ENCODE measurements at places on chromosomes 3 and 15.

- no peak for DNase-seq
These were observed 46.8 kb upstream of the TBC1D23 start for GRCh38 chr3:100213891-100214573.

DNA sequence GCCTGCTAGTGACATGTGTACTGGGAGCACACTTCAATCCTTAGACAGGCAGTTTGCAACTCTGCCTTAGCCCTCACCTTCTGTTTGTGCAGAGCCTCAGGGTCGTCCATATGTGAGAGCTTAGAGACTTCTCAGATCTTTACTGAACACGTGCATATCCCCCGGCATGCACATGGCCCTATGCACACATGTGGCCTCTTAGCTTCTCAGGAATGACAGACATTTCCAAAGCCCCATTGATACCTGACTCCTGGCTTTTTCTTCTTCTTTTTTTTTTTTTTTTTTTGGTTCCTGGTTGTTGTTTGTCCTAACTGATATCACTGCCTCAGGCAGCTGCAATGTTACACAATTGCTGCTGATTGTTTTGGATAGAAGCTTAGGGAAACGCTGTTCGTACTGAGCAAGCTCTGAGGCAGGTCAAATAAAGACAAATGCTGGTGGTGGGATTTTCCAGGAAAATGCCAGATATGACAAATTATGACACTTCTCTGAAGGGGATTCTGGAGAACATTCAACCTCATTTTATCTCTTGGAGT is 107.2 kb upstream of the RGMA start:
- DNase-seq, result no peak

GRCh38 chr3:106126067-106126845 is 257.4 kb upstream of the CBLB start:
- no peak for DNase-seq

GRCh38 chr3:123373474-123373987 is 75.4 kb downstream of the ADCY5 start:
- DNase-seq, result no peak

DNA sequence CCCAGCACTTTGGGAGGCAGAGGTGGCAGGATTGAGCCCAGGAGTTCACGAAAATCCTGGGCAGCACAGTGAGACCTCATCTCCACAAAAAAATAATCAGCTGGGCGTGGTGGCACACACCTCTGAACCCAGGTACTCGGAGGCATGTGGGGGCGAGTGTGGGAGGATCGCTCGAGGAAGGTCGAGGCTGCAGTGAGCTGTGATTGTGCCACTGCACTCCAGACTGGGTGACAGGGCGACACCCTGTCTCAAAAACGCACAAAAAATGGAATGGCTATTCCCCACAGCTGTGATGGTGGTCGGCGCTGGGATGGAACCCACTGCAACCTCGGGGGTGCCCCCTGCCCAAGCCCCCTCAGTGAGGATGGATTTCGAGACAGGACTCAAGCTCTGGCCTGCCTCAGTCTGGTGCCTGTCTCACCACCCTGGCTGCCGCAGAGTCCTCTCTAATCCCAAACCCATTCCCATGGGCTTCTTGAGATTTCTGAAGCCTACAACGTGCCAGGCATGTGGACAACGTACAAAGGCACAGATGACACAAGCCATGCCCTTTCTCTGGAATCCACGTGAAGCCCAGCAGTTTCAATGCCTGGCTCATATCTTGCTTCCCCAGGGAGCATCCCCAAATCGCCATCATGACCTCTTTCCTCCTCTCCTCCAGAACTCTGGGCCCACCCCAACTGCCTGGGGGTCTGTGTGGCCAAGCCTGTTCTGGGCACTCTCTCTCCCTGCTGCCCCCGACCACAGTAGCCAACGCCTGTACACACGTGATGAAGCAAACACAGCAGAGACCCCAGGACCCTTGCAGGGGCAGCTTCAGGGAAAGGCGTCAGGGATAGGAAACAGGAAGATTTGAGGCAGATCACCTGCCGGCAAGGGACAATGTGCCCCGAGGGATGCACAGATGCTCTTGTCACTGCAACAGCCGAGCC is 32.4 kb downstream of the ADAMTS17 start:
- DNase-seq, result no peak

DNA sequence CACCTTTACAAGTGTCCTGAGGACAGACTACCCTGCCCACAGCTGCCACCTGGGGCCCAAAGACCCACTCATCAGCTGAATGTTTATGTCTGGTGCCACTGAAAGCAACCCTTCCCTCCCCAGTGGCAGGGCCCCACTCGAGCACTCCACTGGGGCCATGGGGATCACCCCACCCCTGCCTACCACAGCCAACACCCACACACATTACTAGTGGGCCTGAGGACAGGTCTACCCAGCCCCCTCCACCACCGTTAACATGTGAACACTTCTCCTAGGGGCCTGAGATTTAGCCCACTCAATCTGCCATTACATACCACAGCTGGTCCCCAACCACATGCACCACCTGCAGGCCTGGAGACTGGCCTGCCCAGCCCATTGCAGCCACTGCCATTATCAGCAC is 52.3 kb downstream of the ADAM10 start:
- DNase-seq, result no peak

Measured in activated CD4-positive, alpha-beta T cell treated with anti-CD3 and anti-CD28 coated beads, Interleukin-2, amount 50 U/mL, for 16 hours (primary cell).